ENCODE measurements at places on chromosomes 5 and 9.
A peak's percentile ranks its signal among the peaks of the same experiment; 100 is the strongest.

DNA sequence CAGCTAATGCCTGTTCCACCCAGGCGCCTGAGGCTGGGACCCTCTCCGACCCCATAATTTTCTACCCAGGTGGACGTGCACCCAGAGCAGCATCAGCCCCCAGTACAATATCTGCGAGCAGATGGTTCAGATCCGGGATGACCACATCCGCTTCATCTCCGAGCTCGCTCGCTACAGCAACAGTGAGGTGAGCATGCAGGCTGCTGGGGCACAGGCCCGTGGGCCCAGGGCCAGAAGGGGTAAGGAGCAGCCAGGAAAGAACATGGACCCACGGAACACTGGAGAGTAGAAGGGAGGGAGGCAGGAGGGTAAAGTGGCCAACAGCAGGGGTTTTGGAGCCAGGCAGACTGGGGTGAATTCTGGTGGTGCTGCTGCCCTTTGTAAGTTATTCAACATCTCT lies 45.7 kb downstream of the CYFIP2 start:
- no peak for DNase-seq

GRCh38 chr9:89555036-89555415 lies 49.8 kb upstream of the GADD45G start:
- no peak for DNase-seq

DNA sequence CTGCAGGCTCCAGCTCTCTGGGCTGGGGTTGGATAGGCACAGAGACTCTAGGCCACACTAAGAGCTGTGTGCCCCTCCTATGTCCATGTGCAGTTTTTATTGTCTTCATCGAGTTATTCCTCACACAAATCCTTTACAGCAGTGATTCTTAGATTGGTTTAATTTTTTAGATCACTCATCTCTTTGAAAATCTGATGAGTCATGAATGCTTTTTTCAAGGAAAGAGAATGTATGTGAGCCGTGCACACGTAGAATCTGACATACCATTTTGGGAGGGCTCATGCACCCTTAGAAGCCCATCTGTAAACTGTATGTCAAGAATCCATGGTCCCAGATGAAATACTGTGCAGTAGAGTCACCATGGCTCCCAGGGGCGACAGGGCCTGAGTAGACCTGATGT lies 100.7 kb upstream of the S1PR3 start:
- no peak for DNase-seq

DNA sequence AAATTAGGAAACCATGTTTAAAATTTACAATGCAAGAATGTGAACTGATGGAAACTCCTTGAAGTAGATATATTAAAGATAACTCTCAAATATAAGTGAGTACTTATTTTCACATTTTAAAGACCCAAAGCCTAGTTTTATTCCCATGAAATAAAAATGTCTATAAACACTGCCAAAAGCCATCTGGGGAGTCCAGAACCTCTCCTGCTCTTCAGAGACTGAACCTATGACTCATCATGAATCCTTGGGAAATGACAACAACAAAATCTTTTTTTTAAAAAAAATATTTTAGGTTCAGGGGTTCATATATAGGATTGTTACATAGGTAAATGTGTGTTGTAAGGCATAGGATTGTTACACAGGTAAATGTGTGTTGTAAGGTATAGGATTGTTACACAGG lies 33.8 kb upstream of the FYB1 start:
- DNase-seq: peak; percentile 51

GRCh38 chr9:98329281-98329680 lies 73.8 kb upstream of the TBC1D2 start:
- peak; percentile 45 for DNase-seq

- DNase-seq: no peak
Measured at GRCh38 chr5:112876362-112876761, 15.3 kb downstream of the SRP19 start.

DNA sequence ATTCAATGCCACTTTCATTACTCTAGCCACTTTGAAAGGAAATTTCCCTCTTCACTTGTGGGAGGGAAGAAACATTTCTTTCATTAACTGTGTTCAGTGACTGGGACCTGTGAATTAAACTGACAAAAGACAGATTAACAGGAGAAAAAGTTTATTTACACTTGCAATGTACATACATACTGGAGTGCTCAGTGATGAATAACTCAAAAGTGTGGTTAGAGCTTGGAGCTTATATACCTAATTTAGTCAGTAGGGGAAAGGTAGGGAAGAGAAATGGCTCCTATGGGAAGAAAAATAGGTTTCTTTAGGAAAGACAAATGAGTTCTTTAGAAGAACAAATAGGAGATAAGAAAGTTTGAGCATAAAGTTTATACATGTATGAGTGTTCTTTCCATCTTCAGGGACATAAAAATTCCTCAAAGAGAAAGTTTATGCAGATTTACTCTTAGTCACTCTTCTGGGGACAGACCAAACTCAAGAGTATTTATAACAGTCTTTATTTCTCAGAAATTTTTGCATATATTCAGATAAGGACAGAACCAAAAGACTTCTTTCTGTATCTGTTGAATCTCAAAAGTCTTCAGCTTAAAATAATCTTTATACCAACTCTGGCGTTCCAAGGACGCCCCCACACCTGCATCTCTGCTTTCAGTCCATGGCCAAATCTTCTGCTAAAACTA lies 120.0 kb upstream of the RAI14 start:
- peak; percentile 55 for DNase-seq

DNA sequence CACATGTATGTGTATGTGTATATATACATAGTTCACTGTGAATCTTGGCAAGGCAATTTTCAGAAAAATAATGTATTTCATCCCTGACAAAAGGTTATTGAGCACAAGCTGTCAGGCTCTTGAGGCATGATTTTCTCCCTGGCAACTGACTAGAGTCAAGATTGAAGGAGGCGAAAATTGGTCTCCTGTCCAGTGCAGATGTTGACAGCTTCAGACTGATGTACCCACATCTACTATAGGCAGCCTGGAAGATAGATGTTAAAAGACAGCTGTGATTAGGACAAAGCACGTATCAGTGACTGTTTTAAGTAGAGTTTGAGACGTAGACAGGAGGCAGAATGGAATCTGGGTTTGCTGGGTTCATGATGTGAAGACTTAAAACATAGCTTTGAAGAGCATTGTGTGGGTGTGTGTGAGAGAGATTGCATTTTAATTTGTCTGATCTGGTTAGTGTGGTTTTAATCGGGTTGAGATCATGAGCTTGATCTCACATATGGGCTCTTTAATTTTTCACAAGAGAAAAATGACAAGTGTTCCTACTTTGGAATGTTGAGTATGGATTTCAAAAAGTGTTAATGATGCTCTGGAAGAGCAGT lies 39.1 kb downstream of the CTNNA1 start:
- no peak for DNase-seq

DNA sequence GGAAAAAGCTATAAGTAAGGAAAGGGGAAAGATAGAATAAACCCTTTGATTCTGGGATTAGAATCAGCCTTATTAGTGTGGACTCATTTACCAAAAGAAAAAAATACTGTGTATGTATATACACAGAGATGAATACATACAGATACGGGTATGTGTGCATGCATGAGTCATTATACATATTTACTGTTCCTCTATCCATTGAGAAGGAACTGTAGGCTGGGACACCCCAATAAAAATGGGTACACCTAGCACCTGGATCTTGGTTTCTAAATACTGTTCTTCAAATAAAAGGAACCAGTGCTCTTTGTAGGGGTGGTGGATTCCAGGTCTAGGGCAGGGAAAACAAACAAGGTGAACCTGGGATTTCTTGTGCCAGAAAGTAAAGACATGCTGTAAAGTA lies 48.3 kb downstream of the WHRN start:
- no peak for DNase-seq

DNA sequence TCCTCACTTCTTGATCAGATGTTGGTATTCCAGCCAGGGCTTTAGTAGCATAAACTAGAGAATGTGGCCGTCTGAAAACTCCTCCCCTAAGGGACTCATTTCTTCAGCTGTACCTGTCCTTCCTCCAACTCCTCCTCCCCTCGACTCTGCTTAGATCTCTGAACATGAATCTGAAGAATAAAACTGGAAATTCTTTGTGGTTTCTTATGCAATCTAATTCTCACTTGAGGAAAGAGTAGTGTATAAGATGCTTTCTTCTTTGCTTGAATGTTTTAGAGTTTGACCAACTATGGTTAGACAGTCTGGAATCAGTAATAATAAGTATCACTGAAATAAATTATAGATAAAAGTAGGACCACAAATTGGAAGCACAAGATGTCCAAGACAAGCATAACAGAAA lies 128.5 kb downstream of the LRRC70 start:
- DNase-seq: no peak

DNA sequence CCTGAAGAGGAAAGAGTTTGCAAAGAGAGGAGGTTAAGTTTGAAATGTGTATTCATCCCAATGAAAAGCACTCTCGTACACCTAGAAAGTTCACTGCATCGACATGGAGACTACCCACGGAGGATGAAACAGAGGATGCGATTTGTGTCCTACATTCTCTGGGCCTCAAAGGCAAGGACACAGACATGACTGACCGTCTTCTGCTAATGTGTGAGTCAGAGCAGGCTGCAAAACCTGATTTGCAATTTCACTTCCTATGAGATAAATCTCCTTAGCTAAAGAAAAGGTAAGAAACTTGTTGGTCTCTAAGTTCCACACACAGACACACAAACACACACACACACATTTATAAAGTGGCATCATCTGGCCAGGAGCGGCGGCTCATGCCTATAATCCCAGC lies 98.6 kb downstream of the GNAQ start:
- DNase-seq: peak; percentile 85

DNA sequence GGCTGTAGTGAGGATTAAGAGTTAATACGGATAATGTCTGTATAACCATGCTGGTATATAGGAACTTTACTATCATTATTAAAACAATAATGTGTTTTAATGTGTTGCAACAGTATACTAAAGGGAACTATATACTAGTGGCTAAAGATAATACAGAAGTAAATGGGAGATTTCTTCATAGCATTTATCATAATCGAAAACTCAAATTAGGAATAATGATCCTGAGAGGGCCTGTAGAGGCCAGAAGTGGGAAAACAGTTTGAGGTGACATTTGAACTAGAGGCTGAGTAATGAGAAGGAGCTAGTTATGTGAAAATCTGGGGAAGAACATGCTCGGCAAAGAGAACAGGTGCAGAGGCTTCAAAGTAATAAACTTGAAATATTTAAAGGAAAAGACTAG lies 2.9 kb downstream of the TCERG1 start:
- DNase-seq: no peak

DNA sequence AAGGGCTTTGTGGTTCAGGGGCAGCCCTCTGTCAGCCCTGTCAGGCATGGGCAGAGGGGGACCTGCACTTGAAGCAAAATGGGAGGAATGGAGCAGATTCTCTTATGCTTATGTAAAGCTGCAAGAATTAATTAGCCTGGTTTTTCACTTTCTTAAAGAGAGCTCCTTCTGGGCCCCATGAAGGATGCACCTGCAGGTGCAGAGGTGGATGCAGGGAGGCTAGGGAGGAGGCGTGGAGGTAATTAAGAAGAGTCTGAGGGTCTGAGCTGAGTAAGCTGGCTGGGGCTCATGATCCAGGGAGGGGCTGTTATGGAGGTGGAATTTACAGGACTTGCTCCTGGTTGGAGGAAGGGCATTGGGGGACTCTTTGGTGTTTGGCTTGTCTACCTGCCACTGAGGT lies 22.0 kb downstream of the NSG2 start:
- no peak for DNase-seq

GRCh38 chr5:149473441-149473840 lies 77.8 kb downstream of the CSNK1A1 start:
- DNase-seq: no peak

DNA sequence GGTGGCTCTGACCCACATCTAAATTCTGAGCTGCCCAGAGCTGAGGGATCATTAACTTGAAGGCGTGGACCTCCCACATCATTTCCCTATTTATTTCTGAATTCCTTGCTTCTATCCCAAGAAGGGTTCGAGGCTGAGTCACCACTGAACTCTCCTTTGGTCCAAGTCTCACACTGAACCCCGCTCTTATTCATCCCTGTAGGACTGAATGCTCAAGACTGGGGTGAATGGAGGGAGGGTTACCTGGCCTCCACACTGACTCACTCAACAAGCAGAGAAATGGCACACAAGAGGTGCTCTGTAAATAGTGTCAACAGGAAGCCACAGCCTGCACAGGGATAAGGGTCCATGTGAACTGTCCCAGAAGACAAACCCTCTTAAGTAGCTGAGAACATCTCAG lies 79.1 kb upstream of the FSTL4 start:
- peak; percentile 31 for DNase-seq

DNA sequence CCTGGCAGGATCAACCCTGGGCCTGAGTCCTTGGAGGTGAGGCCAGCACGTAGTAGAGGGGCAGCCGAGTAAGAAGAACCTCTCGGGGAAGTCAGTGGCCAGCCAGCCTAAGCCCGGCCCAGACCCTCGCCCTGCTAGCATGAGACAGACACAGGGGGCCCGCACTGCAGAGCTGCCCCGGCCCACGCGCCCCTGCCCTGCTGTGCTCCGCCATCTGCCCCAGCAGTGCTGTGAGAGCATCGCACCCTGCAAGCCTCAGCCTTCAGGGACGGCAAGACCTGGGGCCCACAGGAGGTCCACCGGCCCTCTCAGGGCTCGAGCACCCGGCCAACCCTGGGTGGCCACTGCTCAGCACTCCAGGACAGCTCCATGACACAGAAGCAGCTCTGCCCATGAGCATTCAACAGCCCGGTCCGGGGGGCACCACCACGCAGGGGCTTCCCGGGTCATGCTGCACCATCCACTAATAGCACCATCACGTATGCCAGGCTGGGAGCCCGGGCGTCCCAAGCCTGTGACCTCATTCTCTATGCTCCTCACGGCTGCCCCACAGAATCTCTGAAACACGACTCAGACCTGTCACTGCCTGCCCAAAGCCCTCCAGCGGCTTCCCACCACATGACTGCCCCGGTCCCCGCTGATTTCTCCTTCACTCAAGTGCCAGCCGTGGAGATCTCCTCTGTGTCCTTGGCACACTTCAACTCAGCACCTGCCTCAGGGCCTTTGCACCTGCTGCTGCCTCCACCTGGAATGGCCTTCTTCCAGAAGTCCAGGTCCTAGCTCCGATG lies 38.1 kb downstream of the ADAMTS2 start:
- DNase-seq: no peak

GRCh38 chr9:33517373-33517772 lies 6.7 kb upstream of the ANKRD18B start:
- DNase-seq: peak; percentile 60

- DNase-seq: no peak
Measured at GRCh38 chr9:28600226-28600625, 1026.9 kb upstream of the C9orf72 start.

GRCh38 chr9:112355427-112355897 lies 22.0 kb upstream of the PTBP3 start:
- no peak for DNase-seq

DNA sequence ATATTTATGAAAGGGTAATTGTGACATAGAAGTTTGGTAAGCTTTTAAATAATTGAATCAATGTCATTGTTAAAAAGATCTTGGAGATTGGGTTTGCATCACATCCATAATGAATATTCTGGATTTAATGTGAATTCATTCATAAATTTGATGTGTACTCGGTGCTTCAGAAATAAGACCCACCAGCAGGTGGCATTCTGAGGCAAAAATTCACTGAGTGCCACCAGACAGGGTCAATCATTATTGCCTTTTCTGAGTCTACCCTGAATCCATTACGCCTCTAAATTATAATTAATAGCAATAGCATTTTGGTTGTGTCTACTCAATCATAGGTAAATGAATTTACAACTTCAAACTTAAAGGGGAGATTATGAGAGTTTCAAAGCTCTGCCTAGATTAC lies 1.0 kb downstream of the TRPC7 start:
- DNase-seq: peak; percentile 16
